ENCODE measurements at places on chromosomes 12 and 14.
A peak's percentile ranks its signal among the peaks of the same experiment; 100 is the strongest.

GRCh38 chr12:96236221-96236822 lies 42.1 kb downstream of the ELK3 start:
- no peak overlapping the region for H3K4me3 ChIP-seq
- H3K4me1 ChIP-seq, result peaks cover 71% of the 10 kb centered on the region
- peak overlapping the region; percentile 88 for H3K27ac ChIP-seq
- no peak for DNase-seq
- no peaks in the 10 kb centered on the region for H3K36me3 ChIP-seq
- H3K27me3 ChIP-seq, result no peaks in the 10 kb centered on the region

- H3K4me1 ChIP-seq, result peaks cover 22% of the 10 kb centered on the region
- peaks cover 10% of the 10 kb centered on the region for H3K27me3 ChIP-seq
- H3K27ac ChIP-seq, result no peak overlapping the region
- DNase-seq, result no peak
- H3K4me3 ChIP-seq, result no peak overlapping the region
Observed at GRCh38 chr12:125687403-125687802, 622.2 kb downstream of the AACS start.

GRCh38 chr12:23816394-23816851 lies 133.0 kb downstream of the SOX5 start:
- H3K4me1 ChIP-seq, result no peaks in the 10 kb centered on the region
- no peaks in the 10 kb centered on the region for H3K36me3 ChIP-seq
- H3K27ac ChIP-seq, result no peak overlapping the region
- H3K4me3 ChIP-seq, result no peak overlapping the region
- no peaks in the 10 kb centered on the region for H3K27me3 ChIP-seq
- no peak for DNase-seq

DNA sequence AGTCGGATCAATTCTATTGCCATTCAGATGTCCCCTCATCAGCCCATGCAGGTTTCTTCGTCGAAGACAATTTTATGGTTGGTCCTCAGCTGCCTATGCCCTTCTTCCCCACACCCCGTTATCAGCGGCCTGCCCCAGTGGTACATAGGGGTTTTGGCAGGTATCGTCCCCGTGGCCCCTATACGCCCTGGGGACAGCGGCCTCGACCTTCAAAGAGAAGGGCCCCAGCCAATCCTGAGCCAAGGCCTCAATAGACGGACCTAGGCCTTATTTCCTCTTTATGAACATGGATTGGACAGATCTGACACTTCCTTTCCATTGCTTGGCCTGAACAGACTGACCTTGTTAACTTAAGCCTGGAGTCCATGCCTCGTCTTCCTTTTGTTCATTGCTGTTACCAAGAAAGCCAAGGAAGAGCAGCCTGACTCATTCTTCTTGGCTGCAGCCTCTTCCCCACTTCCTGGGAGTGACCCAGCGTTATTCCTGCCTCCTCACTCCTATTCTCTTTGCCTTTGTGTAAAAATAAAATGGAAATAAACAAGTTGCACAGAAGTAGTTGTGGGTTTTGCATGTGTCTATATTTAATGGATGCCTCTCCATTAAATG lies 156.5 kb upstream of the AMIGO2 start:
- peaks cover 10% of the 10 kb centered on the region for H3K36me3 ChIP-seq
- H3K4me3 ChIP-seq, result no peak overlapping the region
- H3K27me3 ChIP-seq, result no peaks in the 10 kb centered on the region
- H3K27ac ChIP-seq, result peak overlapping the region; percentile 5

DNA sequence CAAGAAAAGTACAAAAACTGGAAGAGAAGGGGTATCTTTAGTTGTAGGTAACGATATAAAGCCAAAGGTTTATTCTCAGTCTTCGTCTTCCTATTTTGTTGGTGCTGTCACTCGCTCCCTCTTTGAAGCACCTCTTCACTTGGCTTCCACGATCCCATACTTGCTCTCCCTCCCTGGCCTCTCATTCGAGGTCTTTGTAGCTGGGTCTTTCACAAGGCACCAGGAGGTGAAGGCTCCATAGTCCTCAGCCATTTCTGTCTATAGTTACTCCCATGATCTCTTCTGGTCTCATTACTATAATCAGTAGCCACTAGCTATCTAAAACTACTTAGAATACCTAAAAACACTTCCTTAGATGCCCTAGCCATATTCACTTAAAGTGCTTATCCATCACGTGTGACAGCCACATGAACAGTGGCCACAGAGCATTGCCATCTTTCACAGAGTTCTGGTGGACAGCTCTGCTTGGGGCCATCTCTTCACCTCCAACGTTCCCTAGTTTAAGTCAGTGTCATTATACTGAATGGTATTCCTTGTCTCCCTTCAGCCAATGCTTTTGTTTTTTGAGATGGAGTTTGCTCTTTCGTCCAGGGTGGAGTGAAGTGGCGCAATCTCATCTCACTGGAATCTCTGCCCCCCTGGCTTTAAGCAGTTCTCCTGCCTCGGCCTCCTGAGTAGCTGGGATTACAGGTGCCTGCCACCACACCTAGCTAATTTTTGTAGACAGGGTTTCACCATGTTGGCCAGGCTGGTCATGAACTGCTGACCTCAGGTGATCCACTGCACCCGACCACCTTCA lies 57.1 kb downstream of the ATP2A2 start:
- H3K36me3 ChIP-seq, result peaks cover 76% of the 10 kb centered on the region
- no peak overlapping the region for H3K4me3 ChIP-seq
- peak overlapping the region; percentile 74 for H3K27ac ChIP-seq
- DNase-seq, result no peak
- H3K27me3 ChIP-seq, result no peaks in the 10 kb centered on the region
- peaks cover 3% of the 10 kb centered on the region for H3K4me1 ChIP-seq

DNA sequence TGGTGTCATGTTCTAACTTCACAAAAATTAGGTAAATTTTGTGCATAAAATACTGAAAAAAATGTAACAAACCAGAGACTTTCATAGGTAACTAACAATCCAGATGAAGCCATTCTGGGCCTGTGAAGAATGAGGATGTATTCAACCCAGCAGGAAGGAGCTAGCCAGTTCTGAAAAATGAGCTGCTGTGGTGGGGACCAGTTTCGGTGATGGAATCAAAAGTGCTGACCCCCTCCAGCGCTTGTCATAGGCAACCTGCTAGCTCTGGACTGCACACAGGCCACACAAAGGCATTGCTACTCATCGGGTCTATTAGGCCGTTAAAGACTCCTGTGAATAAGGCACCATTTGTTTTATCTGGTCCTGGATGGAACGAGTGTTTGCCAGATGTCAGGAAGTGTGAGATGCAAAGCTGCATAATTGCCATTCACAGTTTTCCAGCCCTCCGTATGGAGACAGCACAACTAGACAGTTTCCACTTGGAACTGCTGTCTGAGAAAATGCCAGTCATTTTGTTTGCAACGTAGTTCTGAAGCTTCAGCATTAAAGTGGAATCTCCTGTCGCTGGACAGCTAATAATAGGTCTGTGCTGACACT lies 3.3 kb upstream of the RIMBP2 start:
- H3K36me3 ChIP-seq, result no peaks in the 10 kb centered on the region
- no peak for DNase-seq
- H3K4me1 ChIP-seq, result peaks cover 12% of the 10 kb centered on the region
- H3K4me3 ChIP-seq, result no peak overlapping the region

GRCh38 chr14:76761136-76761959 lies at the start of gene VASH1:
Gene VASH1, plus strand, starts transcription at chr14:76761468. Its CDS starts 1,354 bp downstream, at chr14:76762822.
- DNase-seq, result no peak
- H3K36me3 ChIP-seq, result no peaks in the 10 kb centered on the region
- peak within 1 kb of the TSS; percentile 85 for H3K27ac ChIP-seq
- H3K4me3 ChIP-seq, result peak within 1 kb of the TSS; percentile 52

DNA sequence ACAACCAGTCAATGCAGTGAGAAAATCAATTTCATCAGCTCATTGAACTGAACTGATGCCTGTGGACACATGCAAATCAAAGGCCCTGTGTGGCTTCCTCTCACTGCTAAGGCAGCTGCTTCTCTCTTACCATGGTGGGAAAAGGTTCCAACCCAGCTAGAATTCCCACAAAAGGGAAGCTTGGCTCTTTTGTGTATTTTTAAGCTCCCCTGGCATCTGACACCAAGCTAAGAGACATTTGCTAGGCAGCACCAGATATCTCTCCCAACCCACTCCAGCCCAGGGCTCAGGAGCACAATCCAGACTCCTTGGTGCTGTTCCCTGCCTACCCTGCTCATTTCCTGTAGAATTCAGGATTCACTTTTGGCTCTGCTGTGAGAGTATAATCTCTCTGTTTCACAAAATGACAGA lies 129.6 kb downstream of the GXYLT1 start:
- H3K36me3 ChIP-seq, result no peaks in the 10 kb centered on the region
- no peak for DNase-seq
- no peak overlapping the region for H3K4me3 ChIP-seq
- no peaks in the 10 kb centered on the region for H3K27me3 ChIP-seq

- no peak for DNase-seq
- no peaks in the 10 kb centered on the region for H3K36me3 ChIP-seq
- peaks cover 73% of the 10 kb centered on the region for H3K4me1 ChIP-seq
- no peak overlapping the region for H3K4me3 ChIP-seq
- H3K27ac ChIP-seq, result peak overlapping the region; percentile 81
Observed at GRCh38 chr14:91258876-91259275, 14.4 kb upstream of the GPR68 start.

- no peak overlapping the region for H3K4me3 ChIP-seq
- H3K36me3 ChIP-seq, result no peaks in the 10 kb centered on the region
- DNase-seq, result no peak
- no peaks in the 10 kb centered on the region for H3K27me3 ChIP-seq
- H3K27ac ChIP-seq, result peak overlapping the region; percentile 44
Observed at GRCh38 chr14:102568115-102568614, 24.3 kb upstream of the RCOR1 start.

GRCh38 chr12:15020156-15020555 lies 47.3 kb downstream of the PDE6H start:
- no peaks in the 10 kb centered on the region for H3K36me3 ChIP-seq
- no peak overlapping the region for H3K4me3 ChIP-seq
- no peak overlapping the region for H3K27ac ChIP-seq
- no peaks in the 10 kb centered on the region for H3K4me1 ChIP-seq
- H3K27me3 ChIP-seq, result no peaks in the 10 kb centered on the region
- DNase-seq, result no peak

DNA sequence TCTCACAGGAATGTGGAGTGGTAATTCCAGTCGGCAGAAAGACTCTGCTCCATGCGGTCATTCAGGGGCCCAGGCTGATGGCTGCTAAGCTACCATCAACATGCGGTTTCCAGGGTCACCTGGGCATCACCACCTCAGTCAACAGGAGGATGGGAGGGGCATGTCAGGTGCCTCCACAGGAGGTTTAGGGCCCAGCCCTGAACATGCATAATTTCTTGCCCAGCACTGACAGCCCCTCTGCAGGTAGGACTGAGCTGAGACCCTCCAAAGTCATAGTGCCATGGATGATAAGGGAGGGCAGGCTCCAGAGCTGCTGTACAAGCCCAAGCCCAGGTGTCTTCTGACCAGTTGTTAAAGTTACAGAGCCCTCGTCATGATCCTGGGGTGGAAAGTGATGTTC lies 244.0 kb upstream of the SFSWAP start:
- DNase-seq, result no peak
- no peak overlapping the region for H3K27ac ChIP-seq
- H3K36me3 ChIP-seq, result no peaks in the 10 kb centered on the region
- H3K27me3 ChIP-seq, result no peaks in the 10 kb centered on the region

DNA sequence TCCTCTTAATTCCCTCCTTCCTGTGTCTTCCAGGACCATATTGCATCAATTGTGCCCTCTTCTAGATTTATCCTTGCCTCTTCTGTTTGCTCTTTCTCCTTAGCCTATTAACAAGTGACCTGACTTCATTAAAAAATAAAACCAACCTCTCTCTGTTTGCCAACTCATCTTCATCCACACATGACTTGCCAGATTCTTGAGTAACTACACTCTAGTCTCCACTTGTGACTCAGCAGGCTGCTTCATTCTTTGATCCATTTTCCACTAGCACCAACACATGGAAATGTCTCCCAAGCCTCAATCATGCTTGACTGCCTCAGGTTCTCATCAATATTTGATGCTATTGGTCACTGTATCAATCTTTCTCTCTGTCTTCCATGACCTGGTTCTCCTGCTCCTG lies 492.4 kb upstream of the TMPO start:
- peaks cover 11% of the 10 kb centered on the region for H3K4me1 ChIP-seq
- no peak for DNase-seq
- H3K4me3 ChIP-seq, result no peak overlapping the region
- no peaks in the 10 kb centered on the region for H3K36me3 ChIP-seq
- H3K27me3 ChIP-seq, result no peaks in the 10 kb centered on the region
- H3K27ac ChIP-seq, result no peak overlapping the region

GRCh38 chr12:110733900-110734299 lies 8.8 kb downstream of the PPP1CC start:
- H3K36me3 ChIP-seq, result no peaks in the 10 kb centered on the region
- H3K27me3 ChIP-seq, result no peaks in the 10 kb centered on the region
- no peak for DNase-seq
- peaks cover 71% of the 10 kb centered on the region for H3K4me1 ChIP-seq
- H3K27ac ChIP-seq, result peak overlapping the region; percentile 21

GRCh38 chr14:61438860-61439765 lies 117.7 kb downstream of the PRKCH start:
- DNase-seq, result no peak
- H3K4me1 ChIP-seq, result peaks cover 19% of the 10 kb centered on the region
- peak overlapping the region; percentile 15 for H3K4me3 ChIP-seq
- no peaks in the 10 kb centered on the region for H3K27me3 ChIP-seq

DNA sequence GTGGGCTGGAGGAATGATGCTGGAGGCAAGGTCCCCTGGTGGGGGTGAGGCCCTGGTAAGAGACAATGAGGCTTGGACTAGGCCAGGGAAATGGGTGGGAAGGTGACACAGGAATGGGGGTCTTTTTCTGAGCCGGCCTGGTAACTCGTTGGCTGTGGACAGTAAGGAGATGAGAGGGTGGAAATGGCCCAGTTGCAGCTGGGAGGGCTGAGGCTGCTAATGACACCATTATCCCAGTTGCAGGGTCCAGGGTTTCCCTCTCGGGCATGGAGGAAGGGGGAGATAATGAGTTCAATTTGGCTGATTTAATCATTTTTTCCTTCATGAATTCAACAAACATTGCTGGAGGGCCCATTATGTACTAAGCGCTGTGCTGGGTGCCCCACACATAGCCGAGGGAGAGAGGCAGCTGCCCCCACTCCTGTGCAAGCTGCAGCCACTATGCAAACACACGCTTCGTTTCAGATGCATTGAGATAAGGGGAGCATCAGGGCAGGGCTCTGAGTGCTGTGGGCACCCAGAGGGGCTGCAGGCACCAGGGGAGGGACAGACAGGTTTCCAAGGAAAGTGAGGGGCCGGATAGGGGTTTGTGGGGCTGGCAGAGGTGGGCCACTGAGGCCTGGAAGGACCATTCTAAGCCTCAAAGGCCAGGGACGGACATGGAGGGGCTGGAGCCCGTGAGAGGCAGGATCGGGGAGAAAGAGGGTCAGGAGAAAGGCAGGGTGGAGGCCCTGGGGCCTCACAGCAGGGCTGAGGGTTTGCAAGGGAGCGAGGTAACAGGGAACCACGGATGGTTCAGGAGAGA lies 43.2 kb upstream of the MEG3 start:
- no peaks in the 10 kb centered on the region for H3K4me1 ChIP-seq
- no peak overlapping the region for H3K27ac ChIP-seq
- no peak for DNase-seq
- H3K36me3 ChIP-seq, result no peaks in the 10 kb centered on the region
- no peak overlapping the region for H3K4me3 ChIP-seq

All from esophagus squamous epithelium (tissue), 5 donors.